ENCODE measurements at places on chromosomes 4 and X.

DNA sequence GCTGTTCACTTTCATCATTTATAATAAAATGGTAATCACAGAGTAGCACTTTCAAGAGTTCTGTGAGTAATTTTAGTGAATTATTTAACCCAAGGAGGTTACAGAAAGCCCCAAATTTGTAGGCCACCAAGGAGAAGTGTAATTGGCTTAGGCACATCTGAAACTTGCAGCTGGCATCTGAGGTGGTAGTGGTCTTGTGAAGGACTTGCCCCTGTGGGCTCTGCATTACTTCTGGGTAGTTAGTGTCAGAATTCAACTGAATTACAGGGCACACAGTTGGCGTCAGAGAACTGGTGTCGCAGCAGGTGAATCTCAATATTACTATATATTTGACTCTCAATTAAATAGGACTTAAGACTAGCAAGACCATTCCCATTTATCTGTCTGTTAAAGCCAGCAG is 36.9 kb downstream of the GPR174 start:
- DNase-seq, result no peak

DNA sequence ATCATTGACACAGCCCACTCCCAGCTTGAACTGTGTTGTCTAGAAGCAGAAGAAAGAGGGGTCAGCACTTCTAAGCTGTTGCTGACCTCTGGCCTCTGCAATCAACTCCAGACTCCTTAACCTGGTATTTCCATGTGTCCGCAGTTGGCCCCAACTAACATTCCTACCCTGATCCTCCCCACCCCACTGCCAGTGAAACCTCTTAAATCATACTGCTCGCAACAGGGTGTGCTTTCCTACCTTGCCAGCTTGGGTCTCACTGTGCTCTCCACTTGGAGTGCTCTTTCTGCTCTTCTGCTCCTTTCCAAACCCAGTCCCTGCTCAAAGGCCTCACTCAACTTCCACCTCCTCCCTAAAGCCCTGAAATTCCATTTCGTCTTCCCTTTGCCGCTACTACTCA is 52.3 kb upstream of the RPS6KA3 start:
- DNase-seq, result no peak

DNA sequence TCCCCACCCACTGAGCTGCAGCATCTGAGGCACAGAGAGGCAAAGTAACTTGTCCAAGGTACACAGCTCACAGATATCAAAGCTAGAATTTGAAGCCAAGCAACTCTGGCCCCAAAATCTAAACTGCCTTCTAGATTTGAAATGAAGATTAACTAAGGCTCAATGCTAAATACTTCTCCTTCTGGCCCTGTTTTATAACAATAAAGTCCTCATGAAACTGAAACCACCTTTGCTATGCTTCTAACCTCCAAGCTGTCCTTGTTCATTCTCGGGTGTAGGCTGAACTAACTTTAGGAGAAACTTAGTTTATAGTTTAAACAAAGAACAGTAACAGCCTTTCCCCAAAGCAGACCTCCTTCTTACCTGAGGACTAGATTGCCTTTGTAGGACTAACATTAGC is 93.6 kb downstream of the DCTD start:
- no peak for DNase-seq

GRCh38 chr4:11623726-11624037 is 195.0 kb upstream of the HS3ST1 start:
- no peak for DNase-seq

GRCh38 chr4:59612235-59612634 is 1587.9 kb upstream of the ADGRL3 start:
- no peak for DNase-seq

- DNase-seq, result no peak
These were observed 68.5 kb downstream of the ATP10D start for GRCh38 chr4:47553329-47554125.

DNA sequence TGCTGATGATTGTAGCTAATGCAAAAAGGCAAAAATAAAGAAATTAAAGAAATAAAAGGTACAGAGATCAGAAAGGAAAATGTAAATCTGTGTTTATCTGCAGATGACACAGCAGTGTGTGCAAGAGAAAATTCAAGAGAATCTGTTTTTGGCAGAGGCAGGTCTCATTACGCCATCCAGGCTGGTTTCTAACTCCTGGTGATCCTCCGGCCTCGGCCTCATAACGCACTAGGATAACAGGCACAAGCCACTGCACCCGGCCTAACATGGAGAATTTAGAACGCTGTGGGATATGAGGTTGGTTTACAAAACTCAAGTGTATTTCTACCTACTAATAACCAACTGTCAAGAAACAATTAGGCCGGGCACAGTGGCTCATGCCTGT is 29.4 kb downstream of the CTBP1 start:
- DNase-seq, result no peak

- peak; percentile 92 for DNase-seq
These were observed 158.7 kb downstream of the SPRY1 start for GRCh38 chr4:123555233-123555806.

- DNase-seq, result no peak
These were observed 1.2 kb upstream of the N4BP2 start for GRCh38 chr4:40055511-40055862.

GRCh38 chr4:102554482-102554881 is 53.3 kb downstream of the NFKB1 start:
- no peak for DNase-seq

DNA sequence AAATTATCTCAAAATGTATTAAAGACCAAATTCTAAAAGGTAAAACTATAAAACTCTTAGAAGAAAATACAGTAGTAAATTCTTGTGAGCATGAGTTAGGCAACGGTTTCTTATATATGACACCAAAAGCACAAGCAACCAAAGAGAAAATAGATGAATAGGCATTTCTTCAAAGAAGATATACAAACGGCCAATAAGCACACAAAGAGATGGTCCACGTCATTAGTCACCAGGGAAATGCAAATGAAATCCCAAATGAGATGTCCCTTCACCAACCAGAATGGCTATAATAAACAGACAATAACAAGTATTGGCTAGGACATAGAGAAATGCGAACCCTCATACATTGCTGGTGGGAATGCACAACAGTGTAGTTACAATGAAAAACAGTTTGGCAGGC is 44.6 kb downstream of the RAB33A start:
- DNase-seq, result no peak

DNA sequence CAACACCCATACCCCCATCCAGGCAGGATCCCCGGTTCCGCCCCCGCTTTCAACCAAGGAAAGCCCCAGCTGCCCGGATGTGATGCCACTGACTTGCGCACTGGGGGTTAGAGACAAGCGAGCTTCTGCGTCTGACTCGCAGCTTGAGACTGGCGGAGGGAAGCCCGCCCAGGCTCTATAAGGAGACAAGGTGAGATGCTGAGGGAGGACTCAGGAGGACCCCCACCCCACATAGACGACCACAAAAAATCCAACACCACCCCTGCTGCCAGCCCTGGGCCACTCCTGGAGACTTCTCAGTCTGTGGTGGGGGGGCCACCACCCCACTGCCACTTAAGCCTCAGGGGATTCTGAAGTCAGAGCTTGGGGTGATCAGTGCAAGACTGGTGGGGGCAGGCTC is at the start of gene MAGEA4:
MAGEA4 (plus strand) TSS at position 110 of the 400 bp plus-strand sequence. CDS start 10,776 bp downstream, outside the sequence.
- no peak for DNase-seq

- DNase-seq, result no peak
These were observed 59.6 kb downstream of the SEC24D start for GRCh38 chr4:118776157-118776954.

DNA sequence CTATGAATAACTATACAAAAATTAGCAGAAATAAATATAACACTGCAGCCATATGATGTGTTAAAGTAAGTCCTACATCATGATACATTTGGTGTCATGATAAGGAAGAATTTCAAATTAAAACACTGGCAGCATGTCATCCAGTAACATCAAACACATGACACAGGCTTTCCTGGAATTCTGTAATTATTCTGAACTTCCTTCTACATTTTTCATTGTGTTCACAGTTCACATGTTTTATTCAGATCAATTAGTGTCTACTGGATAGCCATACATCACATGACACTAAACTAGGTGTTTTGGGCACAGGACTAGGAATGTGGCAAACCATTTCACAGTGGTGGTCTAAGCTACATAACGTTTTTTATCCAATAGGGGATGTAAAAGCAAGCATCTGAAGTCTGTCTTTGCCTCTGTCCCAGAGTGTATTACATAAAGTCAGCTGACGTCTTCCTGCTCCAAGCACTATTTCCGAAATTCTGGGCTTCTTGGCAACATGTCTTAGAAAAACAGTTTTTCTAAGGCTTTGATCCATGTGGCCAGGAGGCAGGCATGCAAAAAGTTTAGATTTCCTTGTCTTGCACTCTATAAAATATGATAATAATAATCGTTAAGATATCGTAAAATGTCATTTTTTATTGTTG is 707.9 kb downstream of the CENPC start:
- DNase-seq, result no peak

- DNase-seq, result no peak
These were observed 470.7 kb downstream of the CCSER1 start for GRCh38 chr4:90597927-90598326.

DNA sequence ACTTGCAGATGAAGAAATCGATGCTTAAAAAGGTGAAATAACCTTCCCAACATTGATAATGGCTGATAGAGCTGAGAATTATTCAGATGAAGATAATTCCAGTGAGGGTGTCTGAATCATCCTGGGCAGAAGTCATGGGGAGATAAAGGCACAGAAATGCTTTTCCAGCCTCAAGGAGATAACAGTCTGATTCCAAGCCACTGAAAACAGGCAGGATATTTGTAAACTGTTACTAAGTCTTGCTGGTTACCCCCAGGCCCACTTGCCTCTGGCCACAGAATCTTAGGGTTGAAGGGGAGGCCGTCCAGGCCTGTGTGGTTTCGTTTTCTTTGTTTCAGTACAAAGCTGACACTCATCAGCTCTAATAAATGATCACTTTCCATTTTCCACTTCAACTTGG is 158.5 kb downstream of the SH3KBP1 start:
- DNase-seq, result no peak

DNA sequence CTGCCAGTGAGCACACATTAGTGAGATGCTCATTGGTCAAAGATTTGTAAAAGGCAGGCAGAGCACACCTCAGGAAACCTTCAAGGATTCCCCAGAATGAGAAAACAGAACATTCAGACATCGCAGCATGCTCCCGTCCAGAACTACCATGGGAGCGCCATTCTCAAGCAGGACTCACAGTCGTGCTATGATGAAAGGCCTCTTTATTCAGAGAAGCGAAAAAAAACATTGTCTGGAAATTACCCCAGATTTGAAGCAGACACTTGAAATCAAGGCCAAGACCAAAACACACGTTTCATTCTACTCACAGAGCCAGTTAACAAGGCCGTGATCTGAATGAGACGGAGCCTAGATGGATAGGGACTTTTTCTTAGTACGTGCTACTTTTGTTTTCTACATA is 961.8 kb upstream of the TENM3 start:
- no peak for DNase-seq

DNA sequence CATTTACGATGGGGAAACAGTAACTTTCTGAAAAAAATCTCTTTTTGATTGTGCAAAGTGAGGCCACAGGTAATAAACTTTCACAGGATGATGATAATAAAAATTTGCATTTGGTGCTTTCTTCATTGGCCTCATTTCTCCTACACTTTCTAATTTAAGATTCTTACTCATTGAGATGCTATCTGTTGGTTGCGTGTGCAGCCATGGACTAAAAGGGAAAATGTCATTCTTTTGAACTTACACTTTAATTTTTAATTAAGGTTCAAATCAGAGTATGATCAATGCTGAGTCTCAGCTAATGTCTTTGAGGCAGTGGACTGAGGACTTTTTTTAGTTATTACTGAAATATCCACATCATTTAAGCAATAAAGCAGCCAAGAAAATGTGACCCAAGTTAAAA is 87.6 kb downstream of the SEL1L3 start:
- no peak for DNase-seq

- DNase-seq, result no peak
These were observed 1808.9 kb upstream of the TENM3 start for GRCh38 chr4:180434131-180434895.

DNA sequence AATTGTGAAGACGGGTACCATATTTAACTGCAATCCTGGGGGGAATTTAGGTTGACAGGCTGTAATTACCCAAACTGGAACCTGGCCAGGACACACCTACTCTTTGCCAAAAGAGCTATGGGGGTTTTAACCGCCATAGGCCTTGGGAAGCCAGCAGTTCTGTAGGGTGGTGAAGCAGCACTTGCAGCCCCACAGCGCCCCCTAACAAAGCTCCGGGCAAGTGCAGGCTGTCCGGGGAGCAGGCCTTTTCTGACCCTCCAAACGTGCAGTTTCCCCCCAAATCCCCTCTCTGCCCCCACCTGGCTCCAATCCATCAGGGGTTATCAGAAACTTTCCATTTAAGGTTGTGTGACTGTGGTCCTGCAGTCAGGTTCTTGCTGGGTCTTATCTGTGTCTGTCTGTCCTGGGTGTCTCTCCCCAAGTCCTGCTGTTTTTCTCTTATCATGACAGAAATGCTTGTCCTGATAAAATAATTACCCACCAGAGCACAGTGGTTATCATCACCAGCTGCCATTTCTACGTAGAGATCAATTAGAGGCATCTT is 350.9 kb downstream of the MID1IP1 start:
- no peak for DNase-seq

GRCh38 chr4:116501954-116502353 is 583.4 kb downstream of the TRAM1L1 start:
- DNase-seq, result no peak

- no peak for DNase-seq
These were observed 89.3 kb upstream of the USP38 start for GRCh38 chr4:143095447-143095846.

DNA sequence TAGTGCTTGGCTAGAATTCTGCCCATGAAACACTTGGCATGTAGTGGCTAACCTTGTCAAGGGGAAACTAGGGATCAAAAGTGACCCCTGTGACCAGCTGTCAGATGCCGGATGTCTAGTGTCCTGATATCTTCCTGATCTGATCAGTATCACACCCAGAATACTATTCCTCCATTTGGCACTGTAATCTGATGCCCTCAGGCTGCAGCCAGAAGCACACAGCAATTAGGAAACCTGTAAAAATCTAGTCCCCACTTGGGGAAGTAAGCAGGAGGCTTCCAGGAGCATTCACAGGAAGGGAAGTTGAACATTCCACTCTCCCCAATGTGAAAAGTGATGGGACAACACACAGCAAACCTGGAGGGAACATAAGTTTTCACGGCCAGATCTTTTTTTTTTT is 125.1 kb downstream of the HS6ST2 start:
- DNase-seq, result no peak

GRCh38 chr4:138672393-138672976 is 343.1 kb upstream of the NOCT start:
- no peak for DNase-seq

DNA sequence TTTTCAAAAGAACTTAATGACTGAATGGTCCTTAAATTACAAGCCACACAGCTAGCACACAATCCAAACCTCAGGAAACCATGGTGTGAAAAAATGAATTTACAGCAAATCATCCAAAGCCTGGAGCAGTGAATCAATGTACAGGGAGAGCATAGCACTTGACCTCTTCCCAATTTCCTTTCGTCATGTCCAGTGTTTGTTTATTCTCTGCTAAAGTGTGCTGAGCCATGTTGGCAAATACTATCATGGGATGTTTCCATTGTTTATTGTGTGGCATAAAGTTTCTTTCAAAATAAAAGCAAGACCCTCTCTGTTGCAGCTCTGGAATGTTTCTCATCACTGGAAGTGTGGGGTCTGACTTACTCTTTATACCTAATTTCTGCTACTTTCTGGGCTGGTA is 25.4 kb upstream of the FAM47B start:
- DNase-seq, result no peak

Measured in aorta (tissue), 5 donors.